Left renal cortex interstitium (tissue), 4 donors: ENCODE measurements at places on chromosomes 7 and 10.

- DNase-seq: no peak
Measured at GRCh38 chr7:99155211-99155610, 11.3 kb upstream of the SMURF1 start.

DNA sequence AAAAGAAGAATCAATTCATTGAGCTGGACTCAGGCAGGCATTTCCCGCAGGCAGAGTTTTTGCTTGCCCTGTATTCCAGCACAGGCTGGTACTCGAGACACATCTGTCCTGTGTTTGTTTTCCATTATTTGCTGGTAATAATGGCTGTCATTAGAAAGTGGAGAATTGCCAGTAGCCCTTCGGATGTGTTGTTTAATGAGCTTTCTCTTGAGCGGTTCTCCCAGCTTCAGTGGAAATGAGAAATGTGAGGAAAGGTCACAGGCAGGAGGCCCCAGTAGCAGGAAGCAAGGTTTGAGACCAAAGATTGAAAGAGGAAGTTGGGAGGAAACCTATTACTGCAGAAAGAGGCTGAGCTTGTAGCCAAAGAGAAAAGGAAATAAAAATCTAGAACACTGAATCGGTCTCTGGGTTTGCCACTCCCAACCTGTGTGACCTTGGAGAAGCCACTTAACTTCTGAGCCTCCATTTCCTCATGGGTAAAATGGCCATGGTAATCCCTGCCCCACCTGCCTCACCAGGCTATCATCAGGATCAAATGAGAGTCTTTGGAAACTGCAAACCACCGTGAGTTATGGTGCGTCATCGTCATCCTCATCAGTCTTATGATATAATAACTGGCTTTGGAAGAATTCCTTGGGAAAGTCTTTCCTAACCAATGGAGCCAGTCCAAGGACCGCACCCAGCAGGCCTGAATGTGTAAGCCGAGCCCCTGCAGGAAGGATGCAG, 67.7 kb downstream of the TACR2 start:
- no peak for DNase-seq

- DNase-seq: no peak
Measured at GRCh38 chr7:133095119-133095671, 13.3 kb upstream of the CHCHD3 start.

DNA sequence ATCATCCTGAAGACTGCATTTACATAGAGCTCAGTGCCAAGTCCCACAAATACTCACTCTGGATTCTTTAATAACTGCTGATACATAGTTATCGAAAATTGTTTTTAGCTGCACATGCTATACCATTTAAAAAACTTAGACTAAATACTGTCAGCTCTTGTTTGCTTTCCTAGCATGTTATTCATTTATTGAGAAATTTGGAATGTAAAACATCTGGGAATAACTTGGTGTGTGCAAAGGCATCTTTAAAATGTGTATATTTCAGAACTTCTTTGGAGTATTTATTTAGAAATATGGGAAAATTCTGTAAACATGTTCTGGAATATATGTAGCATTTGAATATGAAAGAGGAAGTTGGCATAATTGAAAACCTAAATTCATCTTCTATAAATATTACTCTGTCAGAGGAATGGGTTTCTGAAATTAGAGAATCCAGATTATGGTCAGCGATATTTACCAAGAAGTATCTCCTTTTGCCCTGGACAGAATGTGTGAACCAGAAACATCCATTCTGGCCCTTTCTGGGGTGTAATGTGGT, 119.7 kb downstream of the ARID5B start:
- no peak for DNase-seq
